A375 (cell line): ENCODE measurements at places on chromosomes 6 and 20. TPM values are rescaled to one million over a fixed set of nuclear protein-coding genes. Genes with fewer than 3 reads are reported as not detected.

The HNF4A gene
- total RNA-seq = not detected in 2 replicates

The ZNF322 gene
- 4.4 and 6.3 TPM in 2 replicates for total RNA-seq

The SMOC2 gene
- total RNA-seq = not detected in 2 replicates

The KCNK15 gene
- total RNA-seq = 0.11 TPM in 1 of 2 replicates, not detected in the other

The IMPG1 gene
- not detected in 2 replicates for total RNA-seq

The COX4I2 gene
- not detected in 2 replicates for total RNA-seq
